Stimulated activated CD8-positive, alpha-beta memory T cell treated with anti-CD3 and anti-CD28 coated beads, Interleukin-2, amount 100 ng/mL, for 1 hour (primary cell): ENCODE measurements at places on chromosomes 6 and 20.

DNA sequence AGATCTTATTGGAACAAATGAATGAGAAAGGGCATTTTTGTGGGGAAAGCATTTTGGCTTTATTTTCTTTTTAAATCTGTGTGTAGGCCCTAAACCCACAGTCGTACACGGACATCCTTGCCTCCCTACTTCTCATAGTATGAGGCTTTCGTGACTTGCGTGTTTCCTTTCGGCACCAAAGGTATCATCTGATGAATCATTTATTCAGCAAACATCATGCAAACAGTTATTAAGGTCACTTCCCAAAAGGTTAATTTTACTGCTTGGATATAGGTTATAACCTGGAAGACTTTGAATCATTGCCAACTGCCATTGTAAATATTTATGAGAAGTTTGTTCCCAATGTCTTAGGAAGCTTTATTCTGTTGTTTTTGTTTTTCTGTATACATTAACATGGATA lies 15.1 kb upstream of the SLC22A2 start:
- no peak for DNase-seq

GRCh38 chr6:42341771-42342553 lies 109.8 kb downstream of the TRERF1 start:
- DNase-seq = no peak

DNA sequence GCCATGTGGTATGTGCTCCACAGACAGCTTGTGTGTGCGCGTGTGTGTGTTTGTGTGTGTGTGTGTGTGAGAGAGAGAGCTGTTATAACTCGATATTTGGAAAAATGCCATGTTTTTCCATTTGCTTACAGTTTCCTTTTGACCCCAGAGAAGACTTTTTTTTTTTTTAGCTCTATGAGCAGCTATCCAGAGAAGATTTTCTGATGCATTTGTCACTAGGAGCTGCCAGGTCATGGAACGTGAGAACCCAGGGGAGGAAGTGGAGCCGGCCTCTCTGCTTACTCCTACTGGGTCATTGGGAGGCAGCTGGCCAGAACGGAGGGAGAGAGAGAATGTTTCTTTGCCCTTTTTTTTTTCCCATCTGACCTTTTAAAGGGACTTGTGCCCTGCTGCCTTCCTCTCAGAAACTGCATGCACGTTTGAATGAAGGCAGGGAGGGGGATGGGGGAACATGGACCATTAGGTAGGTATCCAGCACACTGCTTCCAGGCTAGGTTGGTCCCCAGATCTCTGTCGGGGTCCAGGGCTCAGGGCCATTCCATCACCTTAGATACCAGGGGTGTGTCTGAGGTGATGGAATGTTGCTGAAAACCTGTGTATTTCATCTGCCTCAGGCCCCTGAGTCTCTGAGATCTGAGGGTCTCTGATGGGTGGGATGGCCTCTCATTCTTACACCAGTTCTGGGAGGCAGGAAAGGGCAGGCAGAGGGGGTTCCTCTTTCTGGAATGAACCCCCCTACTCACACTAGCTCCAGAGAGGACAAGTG lies 11.2 kb upstream of the MRPS18A start:
- DNase-seq = no peak

- no peak for DNase-seq
Observed at GRCh38 chr6:87714093-87714842, 12.2 kb upstream of the AKIRIN2 start.

DNA sequence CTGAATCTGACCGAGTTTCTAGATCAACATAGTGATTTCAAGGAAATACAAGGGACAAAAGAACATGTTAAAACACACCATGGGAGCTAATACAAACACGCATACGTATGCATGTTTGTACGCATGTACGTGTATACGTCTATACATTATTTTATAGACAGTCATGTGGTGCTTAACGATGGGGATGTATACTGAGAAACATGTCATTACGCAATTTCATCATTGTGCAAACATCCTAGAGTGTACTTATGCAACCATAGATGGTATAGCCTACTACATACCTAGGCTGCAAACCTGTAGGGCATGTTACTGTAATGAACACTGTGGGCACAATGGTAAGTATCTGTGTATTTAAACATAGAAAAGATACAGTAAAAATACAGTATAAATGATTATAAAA lies 25.0 kb upstream of the NELFCD start:
- no peak for DNase-seq

DNA sequence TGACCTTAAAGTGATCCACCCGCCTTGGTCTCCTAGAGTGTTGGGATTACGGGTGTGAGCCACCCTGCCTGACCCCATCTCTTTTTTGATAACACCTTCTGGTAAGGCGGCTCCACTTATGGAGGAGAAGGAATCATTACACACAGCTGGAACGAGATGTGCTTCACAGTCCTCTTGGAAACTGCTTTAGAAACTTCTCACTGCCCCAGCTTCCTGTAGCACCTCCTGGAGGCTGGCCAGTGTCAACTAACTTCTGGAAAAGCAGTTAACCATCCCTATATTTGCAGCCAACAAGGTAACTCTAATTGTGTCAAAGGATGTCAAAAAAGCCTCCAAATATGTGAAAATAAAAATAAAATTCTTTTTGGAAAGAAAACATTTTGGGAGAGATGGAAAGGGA lies 48.8 kb upstream of the BCLAF1 start:
- DNase-seq = no peak

- no peak for DNase-seq
Observed at GRCh38 chr6:149209871-149210775, 107.4 kb upstream of the TAB2 start.

GRCh38 chr6:28377879-28378278 lies 21.7 kb downstream of the ZSCAN12 start:
- no peak for DNase-seq

DNA sequence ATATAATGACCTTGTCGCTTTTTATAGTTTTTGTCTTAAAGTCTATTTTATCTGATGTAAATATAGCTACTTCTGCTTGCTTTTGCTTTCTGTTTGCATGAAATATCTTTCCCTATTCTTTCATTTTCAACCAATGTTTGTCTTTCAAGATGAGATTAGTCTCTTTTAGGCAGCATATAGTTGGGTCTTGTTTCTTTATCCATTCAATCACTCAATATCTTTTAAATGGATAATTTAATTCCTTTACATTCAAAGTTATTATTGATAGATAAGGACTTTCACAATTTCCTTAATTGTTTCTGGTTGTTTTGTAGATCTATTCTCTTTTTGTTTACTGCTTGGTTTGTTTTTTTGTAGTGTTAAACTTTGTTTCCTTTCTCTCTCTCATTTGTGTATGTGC lies 43.5 kb upstream of the TPD52L1 start:
- DNase-seq = no peak

DNA sequence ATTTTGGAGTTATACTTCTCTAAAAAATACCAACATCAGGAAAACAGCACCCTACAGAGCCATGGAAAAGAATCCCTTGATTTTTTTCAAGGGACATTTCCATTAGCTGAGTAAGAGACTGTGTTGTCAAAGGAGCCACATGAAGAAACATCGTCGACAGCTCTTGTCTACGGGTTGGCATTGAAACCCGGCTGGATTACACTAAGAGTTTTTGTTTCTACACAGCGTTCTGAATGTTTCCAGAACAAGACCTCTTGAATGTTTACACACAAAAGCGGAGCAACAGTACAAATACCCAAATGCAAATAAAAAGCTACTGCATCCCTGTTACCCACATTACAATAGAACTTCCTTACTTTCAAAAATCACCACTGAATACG lies 2.4 kb upstream of the MYLK4 start:
- no peak for DNase-seq

DNA sequence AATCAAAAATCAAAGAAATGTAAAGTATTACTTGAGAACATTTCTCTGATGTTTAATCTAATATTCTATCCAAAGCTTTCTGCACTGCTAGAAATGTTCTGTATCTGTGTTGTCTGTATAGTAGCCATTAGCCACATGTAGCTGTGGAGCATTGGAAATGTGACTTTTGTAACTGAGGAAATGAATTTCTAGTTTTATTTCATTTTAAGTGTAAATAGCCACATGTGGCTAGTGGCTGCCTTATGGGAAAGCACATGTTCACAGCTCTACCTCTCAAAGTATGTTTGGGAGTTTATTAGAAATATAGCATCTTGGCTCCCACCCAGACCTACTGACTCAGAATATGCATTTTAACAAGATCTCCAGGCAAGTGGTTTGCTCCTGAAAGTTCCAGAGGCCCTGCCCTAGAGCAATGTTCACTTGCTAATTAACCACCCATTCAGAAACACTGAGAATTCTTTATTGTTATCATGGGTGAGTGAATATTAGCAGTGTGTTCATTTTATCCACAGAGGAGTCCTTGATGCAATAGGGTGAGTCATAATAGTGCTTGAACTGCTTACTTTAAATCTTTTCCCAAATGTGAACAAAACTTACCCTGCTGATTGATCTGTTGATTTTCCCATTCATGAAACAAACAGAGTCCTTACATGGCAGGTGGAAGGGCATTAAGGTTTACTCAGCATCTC lies 282.7 kb downstream of the PLCB1 start:
- no peak for DNase-seq

GRCh38 chr6:150753371-150754064 lies 112.0 kb upstream of the MTHFD1L start:
- DNase-seq = no peak

DNA sequence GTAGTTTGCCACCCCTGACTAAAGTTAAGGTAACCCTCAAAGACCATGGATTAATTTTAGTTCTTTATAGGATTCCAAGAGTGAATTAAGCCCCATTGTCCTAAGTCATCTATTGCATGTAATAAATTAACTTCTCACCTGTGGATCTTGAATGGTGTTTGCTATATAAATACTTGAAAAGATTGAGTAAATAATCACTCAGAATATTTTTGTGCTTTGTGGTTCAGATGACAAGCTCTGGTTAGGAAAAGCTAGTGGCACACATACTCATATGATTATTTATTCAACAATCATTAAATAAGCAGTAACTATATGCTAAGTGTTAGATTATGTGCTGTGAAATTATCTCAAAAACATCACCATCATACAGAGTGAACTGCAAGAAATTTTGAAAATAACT lies 203.2 kb downstream of the OGFRL1 start:
- no peak for DNase-seq

DNA sequence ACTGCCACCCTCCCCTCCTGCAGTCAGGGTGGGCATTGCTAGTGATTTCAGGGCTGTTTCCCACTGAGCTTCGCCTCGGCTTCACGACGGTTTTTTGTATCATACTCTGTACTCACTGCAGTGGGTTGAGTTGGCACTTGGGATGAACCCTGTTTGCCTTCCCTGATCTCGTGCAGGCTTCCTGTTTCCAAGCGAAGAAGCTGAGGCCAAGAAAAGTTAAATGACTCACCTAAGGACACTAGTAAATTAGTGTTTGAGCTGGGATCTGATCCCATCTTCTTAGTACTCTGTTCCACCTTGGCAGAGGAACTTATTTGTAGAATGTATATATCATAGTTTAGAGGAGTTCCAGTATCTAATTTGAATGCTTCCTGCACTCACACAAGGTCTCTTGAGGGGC lies 50.3 kb upstream of the VSTM2L start:
- no peak for DNase-seq

DNA sequence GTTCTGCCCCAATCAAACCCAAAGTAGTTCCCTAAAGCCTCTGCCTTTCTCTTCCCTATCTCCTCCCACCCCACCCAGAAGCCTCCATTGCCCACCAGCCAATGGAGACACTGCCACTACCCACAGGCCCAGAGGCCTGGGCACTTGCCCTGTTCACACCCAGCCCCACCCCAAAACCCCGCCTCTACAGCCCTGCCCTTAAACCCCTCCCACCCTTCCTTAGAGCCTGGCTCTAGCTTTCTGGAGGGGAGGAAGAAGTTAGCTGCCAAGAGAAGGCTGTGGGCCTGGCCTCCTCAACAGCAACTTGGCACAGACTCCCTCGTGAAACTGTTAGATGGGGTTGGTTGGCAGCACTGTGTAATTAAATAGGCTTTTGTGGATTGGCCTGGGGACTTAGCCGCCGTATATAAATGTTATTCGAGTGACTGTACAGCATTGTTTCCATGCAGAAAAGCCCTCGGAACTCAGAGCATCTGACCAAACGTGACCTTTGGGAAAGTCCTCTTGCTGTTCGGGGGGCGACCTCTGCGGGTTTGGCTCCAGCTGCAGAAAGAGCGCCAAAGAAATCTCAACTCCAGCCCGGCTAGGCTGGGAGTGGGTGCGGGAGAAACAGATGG lies 31.4 kb downstream of the COL11A2 start:
- no peak for DNase-seq

GRCh38 chr20:62772990-62773844 lies 23.1 kb upstream of the MRGBP start:
- DNase-seq = no peak

- DNase-seq = no peak
Observed at GRCh38 chr6:1736346-1737105, 126.8 kb downstream of the FOXC1 start.

- DNase-seq = no peak
Observed at GRCh38 chr6:135286962-135287538, 105.9 kb downstream of the MYB start.

- DNase-seq = no peak
Observed at GRCh38 chr20:63699466-63700198, 3.2 kb downstream of the TNFRSF6B start.

- DNase-seq = no peak
Observed at GRCh38 chr20:34940081-34940481, 15.5 kb downstream of the GSS start.

DNA sequence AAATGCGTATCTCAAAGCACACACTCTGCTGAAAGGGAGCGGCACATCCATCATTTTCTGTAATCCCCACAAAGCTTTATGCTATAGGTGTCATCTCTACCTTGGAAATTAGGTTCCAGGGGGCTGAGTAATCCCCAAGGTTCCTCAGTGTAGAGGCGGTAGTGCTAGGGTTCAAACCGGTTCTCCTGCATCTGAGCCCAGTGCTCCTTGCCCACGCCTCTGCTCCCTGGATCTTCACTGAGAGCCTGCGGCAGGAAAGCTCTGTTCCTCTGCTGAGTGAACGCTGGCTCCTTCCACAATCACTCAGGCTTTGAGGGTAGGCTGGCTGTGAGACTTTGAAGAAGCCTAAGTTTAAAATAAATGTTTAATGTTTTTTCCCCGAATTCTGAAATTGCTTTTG lies 24.9 kb downstream of the SLC22A23 start:
- no peak for DNase-seq

- DNase-seq = peak; percentile 34
Observed at GRCh38 chr20:31674895-31675827, 37.4 kb downstream of the COX4I2 start.

DNA sequence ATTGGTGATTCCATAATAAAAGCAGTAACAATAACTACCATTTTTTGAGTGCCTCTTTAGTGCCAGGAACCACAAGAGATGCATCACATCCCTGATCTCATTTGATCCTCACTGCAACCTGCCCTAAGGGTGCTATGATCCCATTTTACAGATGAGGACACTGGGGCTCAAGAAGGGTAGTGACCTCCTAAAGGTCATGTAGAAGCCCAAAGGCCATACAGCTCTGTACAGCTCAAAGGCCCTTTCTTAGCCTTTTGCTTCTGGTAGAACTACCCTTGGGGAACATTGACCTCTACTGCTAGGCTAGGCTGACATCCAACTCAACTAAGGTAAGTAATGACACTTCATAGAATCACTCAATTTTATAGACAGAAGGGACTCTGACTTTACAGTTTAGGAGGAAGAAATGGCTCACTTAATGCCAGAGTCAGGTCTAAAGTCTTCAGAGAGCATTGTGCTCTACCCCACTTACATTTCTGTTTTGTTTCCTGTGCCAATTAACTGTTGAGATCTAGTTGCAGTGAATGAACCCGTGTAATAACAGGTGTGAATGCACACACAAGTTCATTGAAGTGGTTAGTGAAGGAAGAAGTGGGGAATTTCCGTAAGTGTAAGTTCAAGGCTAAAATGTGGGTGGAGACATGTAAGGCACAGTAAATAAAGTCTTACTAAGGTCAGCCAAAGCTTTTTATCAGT lies 10.7 kb downstream of the SLC9A8 start:
- no peak for DNase-seq

- no peak for DNase-seq
Observed at GRCh38 chr6:93799226-93799625, 379.9 kb upstream of the EPHA7 start.
